ENCODE measurements at places on chromosomes 6 and 20. TPM values are rescaled to one million over a fixed set of nuclear protein-coding genes. Genes with fewer than 3 reads are reported as not detected.

GRCh38 chr6:2503816-2504494 is 246.8 kb downstream of the MYLK4 start:
- no peak for DNase-seq

GRCh38 chr6:23851522-23851921 is 274.5 kb upstream of the NRSN1 start:
- no peak for DNase-seq

DNA sequence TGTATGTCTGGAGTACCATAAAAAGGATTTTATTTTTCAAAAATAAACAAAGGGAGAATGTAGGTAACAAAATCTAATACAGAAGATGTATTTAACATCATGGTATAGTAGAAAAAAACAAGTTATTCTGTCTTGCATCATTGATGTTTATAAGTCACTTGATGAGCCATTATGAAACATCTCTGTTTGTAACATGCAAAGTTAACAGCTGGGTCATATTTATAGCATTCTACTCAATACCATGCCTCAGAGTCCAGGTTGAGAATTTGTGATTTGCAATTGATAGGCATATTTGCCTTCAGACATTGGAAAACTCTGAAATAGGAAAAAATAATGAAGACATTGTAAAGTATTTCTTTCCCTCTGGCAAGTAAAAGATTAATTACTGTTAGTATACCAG is 52.3 kb upstream of the IL20RA start:
- DNase-seq: no peak

The SLC22A16 gene
- not detected for total RNA-seq

The ZNF334 gene
- 0.76 TPM for total RNA-seq

The SLC32A1 gene
- total RNA-seq: not detected
